ENCODE measurements at places on chromosomes 11 and 22.
A peak's percentile ranks its signal among the peaks of the same experiment; 100 is the strongest.

- no peak for DNase-seq
Observed at GRCh38 chr11:43930868-43931716, 11.3 kb upstream of the C11orf96 start.

GRCh38 chr11:131815590-131815989 lies 445.2 kb downstream of the NTM start:
- no peak for DNase-seq

DNA sequence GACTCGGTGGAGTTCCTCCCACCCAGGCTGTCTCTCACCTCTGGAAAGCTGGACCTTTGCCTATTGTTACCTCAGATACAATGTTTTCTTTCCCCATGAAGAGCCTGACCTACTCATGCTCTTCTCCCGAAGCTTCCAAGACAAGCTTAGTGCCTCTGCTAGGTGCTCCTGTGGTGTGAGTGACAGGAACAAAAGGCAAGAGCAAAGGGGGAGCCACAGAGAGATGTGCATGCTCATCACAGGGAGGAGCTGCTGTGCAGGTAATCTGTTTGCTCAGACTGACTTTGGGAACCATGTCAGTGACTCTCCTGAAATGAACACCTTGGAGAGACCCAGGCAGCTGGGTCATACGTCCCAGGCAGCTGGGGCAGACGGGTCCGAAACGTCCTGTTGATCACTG lies 53.6 kb upstream of the VSTM5 start:
- no peak for DNase-seq

- DNase-seq = no peak
Observed at GRCh38 chr22:21076912-21077625, 31.3 kb downstream of the LRRC74B start.

GRCh38 chr11:70036971-70037882 lies 40.9 kb upstream of the ANO1 start:
- DNase-seq = no peak

- no peak for DNase-seq
Observed at GRCh38 chr11:44598831-44599230, 33.4 kb downstream of the CD82 start.

GRCh38 chr22:24423519-24424000 lies 3.8 kb upstream of the ADORA2A start:
- peak; percentile 41 for DNase-seq

GRCh38 chr11:128552783-128553661 lies 34.3 kb downstream of the ETS1 start:
- DNase-seq = no peak

- DNase-seq = peak; percentile 61
Observed at GRCh38 chr11:44861849-44862557, 88.7 kb downstream of the TP53I11 start.

DNA sequence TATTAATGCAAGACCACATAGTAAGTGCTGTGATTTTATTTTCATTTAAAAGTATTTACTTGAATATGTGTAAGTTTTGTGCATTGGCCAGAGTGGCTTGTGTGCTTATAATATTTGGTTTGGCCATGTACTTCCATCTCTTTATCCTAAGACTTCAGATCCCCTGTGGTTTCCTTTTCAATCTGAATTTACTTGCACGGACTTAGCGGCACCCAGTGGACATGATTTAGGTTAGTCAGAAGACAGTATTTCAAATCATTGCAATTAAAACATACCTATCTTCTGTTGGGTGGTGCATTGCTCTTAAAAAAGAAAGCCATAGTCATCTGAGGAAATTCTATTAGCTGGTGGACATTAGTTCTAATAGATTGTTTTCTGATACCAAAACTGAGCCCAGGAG lies 30.7 kb downstream of the PIWIL4 start:
- no peak for DNase-seq

GRCh38 chr11:45247433-45247832 lies 38.7 kb downstream of the SYT13 start:
- no peak for DNase-seq

DNA sequence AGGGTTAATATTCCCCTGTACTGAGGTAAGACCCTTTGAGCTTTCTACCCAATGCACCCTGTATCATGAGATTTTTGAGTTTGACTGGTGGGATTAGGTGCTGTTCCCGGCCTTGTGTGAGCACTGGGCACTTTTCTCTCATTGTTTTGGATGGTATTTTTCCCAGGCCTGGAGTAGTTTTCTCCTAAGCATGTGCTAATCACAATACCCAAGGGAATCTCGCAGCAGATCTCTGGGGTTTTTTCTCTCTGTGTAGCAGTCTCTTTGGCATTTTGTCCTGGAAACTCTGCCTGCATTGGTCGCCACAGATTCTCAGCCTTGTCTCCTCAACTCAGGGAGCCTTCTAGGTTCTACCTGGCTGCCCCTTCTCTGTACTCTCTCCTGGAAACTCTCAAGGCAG lies 19.9 kb downstream of the IGHMBP2 start:
- DNase-seq = no peak

- DNase-seq = no peak
Observed at GRCh38 chr11:64764753-64765152, 5.0 kb upstream of the PYGM start.

GRCh38 chr22:24997023-24997422 lies 44.5 kb downstream of the KIAA1671 start:
- no peak for DNase-seq

DNA sequence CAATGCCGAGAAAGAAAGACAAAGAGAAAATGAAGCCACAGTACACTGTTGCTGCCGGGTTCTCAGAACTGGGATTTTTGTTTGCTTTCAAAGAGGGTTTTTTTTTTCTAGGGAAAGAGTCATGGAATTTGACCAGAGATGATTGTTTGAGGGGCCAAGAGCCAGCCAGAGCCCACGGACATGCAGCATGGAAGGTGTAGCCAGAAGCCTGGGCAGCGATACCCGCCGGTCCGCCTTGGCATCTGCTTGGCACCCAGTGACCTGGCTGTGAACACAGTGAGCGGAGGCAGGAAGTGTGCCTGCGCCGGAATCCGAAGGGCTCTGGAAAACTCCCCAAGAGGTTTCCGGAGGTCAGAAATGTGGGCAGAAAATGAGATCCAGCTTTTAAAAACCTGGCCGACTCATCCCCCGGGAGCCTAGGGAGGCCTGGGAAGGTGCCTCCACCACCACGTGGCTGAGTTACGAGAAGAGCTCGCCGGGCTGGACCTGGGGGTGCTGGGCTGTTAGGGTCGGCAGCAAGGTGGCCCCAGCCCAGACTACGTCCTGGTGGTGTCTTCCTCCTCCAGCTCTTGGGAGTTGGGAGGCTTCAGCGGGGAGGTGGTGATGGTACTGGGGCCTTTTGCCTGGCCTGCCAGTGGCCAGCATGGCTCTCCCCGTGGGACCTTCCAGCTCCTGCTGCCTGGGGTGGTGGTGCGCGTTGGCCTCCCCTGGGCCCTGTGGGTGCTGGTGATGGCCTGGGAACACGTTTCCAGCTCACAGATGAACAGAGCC lies 61.6 kb upstream of the PPARA start:
- no peak for DNase-seq

DNA sequence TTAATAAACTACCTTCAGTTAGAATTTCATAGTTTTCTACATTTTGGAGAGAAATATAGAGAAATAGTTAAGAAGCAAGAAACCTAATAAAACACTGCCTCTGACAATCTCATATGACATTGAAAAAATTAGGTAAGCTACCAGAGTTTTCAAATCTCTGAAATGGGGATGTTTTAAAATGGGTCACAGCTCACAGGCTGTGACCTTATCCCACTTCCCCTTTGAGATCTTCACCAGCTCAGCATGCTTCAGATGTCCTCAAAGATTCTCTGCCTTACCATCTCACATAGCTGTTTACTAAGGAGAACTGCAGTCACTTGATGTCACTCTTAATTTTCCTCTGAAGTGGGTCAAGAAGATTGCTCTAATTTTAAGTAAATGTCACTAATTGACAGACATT lies 717.8 kb downstream of the JRKL start:
- no peak for DNase-seq

DNA sequence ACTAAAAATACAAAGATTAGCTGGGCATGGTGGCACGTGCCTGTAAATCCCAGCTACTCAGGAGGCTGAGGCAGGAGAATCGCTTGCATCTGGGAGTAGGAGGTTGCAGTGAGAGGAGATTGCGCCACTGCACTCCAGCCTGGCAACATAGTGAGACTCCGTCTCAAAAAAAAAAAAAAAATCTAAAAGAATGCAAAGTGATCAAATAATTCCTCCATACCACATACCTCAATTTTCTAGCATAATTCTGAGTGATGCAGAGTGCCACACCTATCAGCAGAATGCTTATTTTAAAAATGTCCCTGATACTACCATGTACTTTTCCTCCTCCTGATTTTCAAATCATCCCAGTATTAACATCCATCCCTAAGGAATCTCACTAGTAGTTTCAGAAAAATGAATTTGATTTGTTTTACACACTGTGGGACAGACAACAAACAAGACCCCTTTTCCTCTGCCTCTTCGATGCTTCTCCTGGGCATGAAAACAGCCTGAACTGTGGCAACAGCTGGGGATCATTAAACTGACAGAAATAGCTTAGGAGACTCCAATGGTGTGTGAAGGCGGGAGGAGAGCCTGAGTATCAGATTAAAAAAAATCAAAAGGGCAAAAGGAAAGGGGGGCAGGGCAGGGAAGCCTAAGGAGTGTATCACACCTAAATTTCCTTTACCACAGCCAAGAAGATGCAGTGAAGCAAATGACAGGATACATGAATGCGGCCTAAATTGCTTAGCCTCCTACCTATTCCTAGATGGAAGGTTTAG lies 114.7 kb downstream of the SGSM3 start:
- DNase-seq = no peak

DNA sequence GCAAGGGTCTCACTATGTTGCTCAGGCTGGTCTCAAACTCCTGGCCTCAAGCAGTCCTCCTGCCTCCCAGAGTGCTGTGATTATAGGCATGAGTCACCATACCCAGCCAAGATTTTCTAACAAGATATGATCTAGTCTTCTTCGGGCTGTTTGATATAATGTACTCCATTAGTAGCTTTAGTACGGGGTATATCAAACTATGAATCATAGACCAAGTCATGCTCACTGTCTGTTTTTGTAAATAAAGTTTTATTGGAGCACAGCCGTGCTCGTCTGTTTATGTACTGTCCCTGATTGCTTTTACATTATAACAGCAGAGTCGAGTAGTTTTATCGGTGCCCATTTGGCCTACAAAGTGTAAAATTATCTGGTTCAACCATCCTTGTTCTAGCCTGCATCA lies 43.9 kb upstream of the GRIK4 start:
- DNase-seq = no peak

GRCh38 chr11:117198613-117199012 lies 557 bp upstream of the TAGLN start:
- DNase-seq = no peak

DNA sequence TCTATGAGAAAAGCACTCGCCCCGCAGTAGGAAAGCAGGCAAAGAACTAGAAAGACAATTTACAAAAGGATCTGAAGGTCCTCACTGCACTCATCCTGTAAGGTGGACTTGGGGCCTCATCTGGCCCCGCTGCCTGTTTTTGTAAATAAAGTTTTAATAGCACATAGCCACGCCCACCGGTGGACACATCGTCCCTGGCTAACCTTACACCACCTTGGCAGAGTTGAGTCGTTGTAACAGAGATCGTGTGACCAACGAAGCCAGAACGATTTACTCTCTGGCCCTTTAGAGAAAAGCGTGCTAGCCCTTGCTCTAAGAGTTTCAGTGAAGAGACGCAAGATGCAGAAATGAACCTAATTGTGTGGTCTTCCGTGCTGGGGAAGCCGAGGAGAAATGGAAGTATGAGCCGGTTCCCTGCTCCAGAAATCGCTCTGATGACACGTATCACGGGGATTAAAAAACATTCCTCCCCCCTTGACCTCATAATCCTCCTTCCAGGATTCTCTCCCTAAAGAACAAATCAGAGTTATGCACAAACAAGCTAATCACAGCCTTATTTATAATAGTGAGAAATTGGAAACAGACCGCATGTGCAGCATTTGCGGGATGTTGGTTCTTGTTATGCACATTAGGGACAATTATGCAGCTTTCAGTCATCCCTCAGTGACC lies 80.1 kb downstream of the CDKN1C start:
- no peak for DNase-seq

- no peak for DNase-seq
Observed at GRCh38 chr11:62909107-62909894, 11.9 kb downstream of the CHRM1 start.

GRCh38 chr11:126992804-126993111 lies 7.8 kb downstream of the KIRREL3 start:
- DNase-seq = no peak

DNA sequence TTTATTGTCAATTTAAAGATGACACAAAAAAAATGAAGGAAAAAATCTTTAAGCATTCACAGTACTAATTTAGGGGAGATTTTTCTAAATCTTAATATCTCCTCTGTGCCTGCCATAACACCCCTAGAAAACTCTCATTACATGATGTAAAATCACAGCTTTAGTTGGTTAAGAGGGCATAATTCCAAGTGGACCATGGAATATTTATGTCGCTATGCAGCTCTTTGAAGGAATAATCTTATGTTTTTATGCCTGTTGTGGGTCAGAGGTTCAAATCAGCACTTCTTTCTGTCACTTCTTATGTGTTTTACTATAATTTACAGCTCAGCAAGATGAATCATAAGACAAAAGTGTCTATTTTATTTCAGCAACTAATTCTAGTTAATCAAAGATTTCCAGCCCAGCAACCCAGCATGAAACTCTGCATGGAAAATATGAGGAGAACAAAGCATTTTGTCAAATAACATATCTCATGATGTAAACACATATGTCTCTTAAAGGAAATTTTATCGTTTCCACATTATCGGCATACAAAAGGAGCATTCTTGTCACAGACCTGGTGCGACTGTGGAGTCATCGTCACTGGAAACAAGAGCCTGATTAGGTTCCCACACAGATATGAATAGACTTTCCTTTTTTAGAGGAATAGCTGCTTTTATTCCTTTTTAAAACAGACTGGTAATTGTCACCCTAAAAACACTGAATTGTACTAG lies 274.8 kb downstream of the SOX6 start:
- DNase-seq = no peak

DNA sequence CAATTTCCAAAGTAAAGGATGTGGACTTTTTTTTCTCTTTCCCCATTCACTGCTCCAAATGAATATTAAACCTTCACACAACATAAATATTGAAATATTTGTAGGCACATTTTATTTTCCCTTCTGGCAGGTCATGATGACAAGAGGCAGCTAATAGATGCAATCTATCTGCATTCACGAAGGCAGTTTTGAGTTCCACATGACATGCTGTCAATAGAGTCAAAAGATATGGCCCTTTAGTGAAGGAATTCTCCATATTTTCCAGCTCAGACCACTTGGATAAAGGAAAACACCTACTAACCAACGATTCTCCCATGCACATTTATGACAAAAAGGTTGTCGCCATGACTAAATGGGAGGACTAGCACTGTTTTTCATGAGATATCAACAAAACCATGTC lies 37.9 kb downstream of the TENM4 start:
- DNase-seq = no peak

DNA sequence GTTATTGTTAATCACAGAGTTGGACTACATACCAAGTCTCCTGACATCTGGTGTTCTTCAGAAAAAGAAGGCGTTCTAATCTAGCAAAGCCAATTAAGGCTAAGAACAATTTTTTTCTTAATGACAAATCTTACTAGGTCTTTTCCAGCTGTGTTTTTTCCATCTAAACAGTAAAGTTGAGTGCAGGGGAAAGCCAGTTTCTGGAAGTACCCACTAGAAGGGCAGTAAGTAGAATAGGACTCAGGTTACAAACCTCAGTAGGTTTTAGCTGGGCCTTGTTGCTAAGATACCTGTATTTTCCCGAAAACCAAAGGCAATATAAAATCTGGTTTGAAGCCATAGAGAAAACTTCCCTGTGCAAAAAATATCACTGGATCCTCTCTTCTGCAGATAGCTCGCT lies 351.9 kb downstream of the ETS1 start:
- no peak for DNase-seq

Measured in stimulated activated CD8-positive, alpha-beta memory T cell treated with anti-CD3 and anti-CD28 coated beads, Interleukin-2, amount 100 ng/mL, for 1 hour (primary cell).